Stimulated activated CD4-positive, alpha-beta T cell treated with anti-CD3 and anti-CD28 coated beads, Interleukin-1b, Interleukin-23, amount 100 ng/mL, for 4 hours (primary cell): ENCODE measurements at places on chromosomes 2 and 18.

DNA sequence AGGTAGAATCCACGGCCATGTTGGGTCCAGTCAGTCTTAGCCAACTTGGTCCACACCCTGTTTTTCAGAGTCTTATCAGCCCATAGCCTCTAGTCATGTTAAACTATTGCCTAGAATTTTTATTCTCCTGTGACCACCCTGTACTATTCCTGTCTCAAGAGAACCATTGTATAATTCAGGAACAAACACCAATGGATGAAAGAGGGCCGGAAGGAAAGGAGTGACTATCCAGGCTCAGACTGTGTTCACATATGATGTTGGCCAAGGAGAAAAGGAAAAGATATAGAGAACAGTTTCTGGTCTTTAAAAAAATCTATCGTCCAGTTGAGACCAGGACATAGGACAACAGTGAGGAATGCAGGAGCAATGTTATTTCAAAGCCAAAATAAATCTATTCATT, 82.9 kb upstream of the SETBP1 start:
- no peak for DNase-seq

DNA sequence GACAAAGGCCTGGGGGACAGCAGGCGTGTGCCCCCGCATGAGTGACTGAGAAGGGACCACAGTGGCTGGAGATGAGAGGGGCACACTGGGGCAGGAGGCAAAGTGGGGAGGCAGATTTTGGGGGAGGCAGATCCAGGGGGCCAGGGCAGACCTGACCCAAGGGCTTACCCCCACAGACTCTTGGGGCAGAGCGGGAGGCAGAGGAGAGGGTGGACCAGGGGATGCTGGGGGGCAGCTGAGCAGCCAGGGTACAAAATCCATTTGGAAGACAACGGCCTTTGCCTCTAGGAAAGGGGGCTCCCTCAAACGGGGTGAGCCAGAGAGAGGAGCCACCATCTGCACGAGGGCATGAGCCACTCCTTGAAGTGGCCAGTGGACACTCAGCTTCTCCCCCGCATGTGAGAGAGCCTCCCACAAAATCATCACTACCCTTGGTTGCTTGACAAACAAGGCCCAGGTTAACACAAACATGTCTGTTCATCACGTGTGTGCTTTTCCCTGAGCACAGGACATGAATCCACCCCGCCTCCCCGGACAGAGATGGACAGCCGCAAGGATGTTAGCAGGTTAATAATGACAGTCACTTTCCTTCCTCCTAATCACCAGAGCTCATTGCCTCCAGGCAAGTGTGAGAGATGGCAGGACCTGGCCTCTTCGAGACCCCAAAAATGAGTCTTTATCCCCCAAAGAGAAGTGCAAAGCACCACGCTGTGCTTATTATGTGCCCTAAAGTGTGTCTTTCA, 72.0 kb upstream of the RAB6C start:
- DNase-seq = no peak

GRCh38 chr2:28607730-28608499, 112.1 kb downstream of the PLB1 start:
- no peak for DNase-seq

DNA sequence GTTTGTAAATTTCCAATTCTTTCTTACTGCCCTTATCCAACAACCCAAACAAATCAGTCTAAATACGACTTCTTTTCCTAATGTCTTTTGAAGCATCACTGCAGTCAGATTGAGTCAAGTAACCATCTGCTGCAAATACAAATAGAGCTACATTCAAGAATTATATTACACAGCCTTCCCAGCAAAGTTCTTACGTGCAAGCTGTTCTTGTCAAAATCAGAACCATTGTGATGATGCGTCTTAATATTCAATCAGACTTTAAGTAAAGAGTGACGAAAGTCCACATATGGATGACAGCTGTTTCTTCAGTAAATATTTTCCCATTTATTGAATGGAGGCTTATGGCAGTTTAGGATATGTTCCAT, 943.8 kb downstream of the LRP1B start:
- DNase-seq = no peak

DNA sequence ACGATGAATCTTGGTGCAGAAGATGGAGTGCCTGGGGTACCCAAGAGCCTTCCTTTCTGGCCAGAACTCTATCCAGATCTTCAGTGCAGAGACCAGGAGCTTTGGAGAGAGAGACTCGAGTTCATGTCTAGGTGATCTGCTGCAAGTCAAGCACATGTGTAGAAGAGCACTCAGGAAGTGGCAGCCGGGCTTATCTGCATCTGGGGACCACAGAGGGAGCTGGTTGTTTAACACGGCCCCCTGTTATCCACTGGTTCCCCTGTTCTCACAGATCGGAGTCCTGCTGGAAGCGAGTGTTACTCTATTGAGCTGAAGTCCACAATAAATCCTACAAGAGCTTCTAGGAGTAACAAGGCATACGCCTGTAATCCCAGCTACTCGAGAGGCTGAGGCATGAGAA, 128.3 kb downstream of the ACOXL start:
- DNase-seq = no peak
